Aorta (tissue), 5 donors: ENCODE measurements at places on chromosomes 12 and 14. TPM values are rescaled to one million over a fixed set of nuclear protein-coding genes. Genes with fewer than 3 reads are reported as not detected.

The NPAS3 gene
- total RNA-seq = 0.71 TPM

DNA sequence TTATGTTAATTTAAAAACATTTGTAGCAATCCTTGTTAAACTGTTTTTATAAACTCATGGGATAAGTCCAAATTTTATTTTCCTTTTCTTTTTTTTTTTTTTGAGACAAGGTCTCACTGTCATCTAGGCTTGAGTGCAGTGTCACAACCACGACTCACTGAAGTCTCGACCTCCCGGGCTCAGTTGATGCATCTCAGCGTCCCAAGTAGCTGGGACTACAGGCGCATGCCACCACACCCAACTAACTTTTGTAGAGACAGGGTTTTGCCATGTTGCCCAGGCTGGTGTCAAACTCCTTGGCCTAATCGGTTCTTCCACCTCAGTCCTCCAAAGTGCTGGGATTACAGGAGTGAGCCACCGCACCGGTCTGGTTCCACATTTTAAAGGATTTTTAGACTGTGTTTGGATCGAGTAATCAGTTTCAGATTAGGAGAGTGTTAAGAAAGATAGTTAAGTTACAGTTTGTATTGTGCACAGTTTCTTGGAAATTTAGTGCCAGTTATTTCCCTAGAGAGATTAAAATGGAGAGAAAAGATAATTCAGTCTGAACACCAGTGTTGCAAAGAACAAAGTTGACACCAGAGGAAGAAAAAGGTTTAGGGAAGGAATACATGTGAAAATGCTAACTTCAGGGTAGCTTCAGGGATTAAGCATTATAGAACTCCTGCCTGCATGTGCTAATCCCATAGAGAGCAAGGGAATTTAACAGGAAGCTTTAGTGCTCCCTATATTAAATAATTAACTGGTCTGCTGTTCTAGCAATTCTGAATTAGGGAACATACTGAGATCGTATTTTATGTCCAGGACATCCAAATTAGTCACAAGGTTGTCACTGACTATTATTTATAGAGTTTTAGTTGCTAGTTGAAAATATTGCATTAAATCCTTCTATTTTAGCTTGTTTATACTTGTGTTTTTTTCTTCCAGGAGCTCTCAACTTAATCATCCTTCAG lies 10.1 kb downstream of the RAP1B start:
- no peak for DNase-seq

The CLEC1A gene
- total RNA-seq = 12.9 TPM

The CLMN gene
- total RNA-seq = 18.3 TPM

DNA sequence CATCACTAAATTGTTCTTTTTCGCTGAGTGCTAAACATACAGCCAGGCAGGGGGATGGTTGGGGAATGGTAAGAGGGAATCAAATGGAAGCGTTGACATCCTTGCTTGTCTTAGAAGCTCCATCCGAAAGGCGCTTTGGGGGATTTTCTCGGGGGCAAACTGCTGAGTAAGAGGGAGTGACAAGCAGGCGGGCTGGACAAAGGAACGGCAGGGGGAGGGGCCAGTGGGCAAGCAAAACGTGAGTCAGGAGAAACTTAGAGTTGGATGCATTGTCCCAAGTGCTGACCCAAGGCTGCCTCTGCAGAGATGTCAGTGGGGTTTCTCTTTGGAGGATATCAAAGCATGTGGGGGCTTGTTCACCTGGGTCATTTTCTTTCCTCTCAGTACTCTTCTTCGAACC lies 480.5 kb downstream of the VRK1 start:
- no peak for DNase-seq

- DNase-seq = no peak
Measured at GRCh38 chr12:111826992-111827391, 15.0 kb upstream of the MAPKAPK5 start.

The CHGA gene
- not detected for total RNA-seq

DNA sequence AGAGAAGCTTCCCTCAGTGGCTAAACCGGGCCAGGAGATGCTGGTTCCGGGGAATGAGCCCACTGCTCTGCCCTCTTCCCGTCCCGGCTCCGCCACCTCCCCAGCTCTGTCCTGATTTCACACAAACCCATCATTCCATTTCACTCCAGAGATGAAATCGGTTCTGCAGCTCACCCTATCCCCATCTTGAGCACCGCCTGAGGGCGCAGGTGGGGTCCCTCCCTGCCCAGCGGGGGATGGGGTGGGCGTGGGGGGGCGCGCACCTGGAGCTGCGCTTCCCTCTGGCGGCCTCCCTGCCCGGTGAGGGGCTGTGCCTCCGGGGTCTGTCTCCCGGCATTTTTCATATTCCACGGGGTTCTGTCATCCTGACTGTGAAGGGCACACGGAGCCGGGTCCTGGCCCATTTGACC lies 44.7 kb downstream of the NOC4L start:
- DNase-seq = no peak
